ENCODE measurements at places on chromosomes 5 and 9.

- no peak for DNase-seq
Observed at GRCh38 chr5:83059341-83059740, 17.9 kb downstream of the TMEM167A start.

- no peak for DNase-seq
Observed at GRCh38 chr5:7329712-7330111, 66.2 kb upstream of the ADCY2 start.

- DNase-seq, result no peak
Observed at GRCh38 chr9:72623156-72623555, 101.7 kb downstream of the TMC1 start.

GRCh38 chr5:50886657-50887345, 220.4 kb downstream of the PARP8 start:
- no peak for DNase-seq

DNA sequence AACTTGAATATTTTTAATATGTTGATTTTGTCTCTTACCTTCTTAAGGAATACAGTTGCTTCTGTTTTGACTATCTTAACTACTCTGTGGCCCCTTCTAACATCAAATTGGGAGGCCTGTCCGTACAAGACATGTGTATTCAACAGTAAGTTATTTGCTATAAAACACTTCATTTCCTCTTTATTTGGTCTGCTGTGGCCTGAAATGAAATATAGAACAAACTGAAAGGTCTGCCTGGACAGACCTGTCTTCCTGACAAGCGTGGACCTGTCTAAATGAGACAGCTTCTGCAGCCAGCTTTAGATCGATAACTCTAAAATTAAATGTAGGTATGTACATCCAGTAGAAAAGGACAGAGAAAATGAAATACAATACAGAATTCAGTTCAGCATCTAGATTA, 2.2 kb upstream of the LPAR1 start:
- DNase-seq, result no peak

DNA sequence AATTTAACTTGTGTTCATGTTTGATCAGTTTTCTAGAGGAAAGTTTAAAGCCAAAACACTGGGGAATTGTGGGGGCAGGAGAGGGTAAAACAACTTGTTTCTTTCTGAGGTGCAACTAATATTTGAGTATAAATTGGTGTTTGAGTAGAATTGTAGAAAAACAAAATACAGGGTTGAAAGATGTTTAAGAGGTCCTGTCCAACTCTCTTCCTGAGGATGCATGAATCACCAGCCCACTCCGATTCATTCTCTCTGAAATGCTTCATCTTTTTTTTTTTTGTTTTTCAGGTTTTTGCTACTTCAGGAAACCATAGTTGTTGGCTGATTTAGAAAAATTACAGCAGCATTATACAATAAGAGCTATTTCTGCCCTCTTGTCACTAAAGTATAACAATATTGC, 42.4 kb upstream of the TMC1 start:
- no peak for DNase-seq

- DNase-seq, result peak; percentile 23
Observed at GRCh38 chr5:177295924-177296323, 7.6 kb downstream of the RAB24 start.

Data from inflammatory macrophage treated with lipopolysaccharide for 1 hour (primary cell).